ENCODE measurements at places on chromosomes 4 and X. TPM values are rescaled to one million over a fixed set of nuclear protein-coding genes. Genes with fewer than 3 reads are reported as not detected.

Gene FGF5
- total RNA-seq = not detected

Gene P2RY4
- not detected for total RNA-seq

Gene PAGE2
- not detected for total RNA-seq

Gene RBM46
- not detected for total RNA-seq

Gene ARR3
- not detected for total RNA-seq

Gene GABRA4
- not detected for total RNA-seq

Gene GPRASP1
- total RNA-seq = 3.9 TPM

Gene SPANXD
- total RNA-seq = not detected

- DNase-seq = no peak
These were observed 170.2 kb downstream of the PACRGL start for GRCh38 chr4:20870436-20870835.

DNA sequence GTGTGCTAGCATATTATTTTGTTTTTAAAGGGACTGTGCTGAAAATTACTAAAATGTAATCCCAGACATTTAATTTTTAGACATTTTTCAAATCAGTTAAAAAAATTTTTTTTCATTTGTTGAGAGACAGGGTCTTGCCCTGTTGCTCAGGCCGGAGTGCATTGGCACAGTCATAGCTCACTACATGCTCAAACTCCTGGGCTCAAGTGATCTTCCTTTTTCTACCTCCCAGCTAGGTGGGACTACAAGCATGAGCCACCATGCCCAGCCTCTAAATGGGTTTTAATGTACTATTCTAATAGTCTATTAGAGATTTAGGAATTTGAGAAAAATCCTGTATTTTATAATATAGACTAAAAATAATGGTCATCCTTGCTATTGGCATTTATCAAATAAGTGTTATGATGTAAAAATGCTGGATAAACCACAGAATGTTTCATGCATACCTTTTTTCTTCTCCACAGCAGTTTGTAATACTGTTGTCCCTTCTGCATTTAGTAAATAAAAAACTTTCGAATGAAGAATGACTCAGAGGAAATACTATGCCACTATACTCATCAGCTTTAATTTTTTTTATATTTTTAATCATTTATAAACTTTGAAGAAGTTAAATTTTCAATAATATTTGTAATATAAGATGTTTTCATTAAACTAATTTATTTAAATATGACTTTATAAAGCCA, 29.9 kb downstream of the CPEB2 start:
- DNase-seq = no peak

DNA sequence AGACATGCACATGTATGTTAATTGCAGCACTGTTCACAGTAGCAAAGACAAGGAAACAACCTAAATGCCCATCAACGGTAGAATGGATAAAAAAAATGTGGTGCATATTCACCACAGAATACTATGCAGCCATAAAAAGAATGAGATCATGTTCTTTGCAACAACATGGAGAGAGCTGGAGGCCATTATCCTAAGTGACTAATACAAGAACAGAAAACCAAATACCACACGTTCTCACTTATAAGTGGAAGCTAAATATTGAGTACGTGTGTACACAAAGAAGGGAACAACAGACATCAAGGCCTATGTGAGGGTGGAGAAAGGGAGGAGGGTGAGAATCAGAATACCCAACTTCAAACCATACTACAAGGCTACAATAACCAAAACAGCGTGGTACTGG, 17.4 kb upstream of the LNX1 start:
- no peak for DNase-seq

GRCh38 chrX:139194571-139195280, 335.8 kb upstream of the F9 start:
- DNase-seq = no peak

DNA sequence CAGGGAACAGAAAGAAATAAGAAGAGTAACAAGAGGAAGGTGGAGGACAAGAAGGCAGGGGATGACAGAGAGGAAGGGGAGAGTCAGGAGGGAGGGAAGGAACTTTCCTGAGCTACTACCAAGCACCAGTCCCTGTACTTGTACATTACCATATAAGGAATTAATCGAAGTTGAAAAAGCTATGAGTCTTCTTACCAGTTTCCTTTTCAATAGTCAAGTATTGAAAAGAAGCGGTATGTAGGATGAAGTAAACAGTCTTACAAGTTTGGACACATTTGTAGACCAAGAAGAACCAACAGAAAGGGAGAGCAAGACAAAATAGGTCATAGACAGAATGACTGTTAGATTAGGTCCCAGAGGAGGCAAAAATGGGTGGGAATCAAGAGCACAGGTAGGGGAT, 629.7 kb upstream of the DIPK2B start:
- no peak for DNase-seq

- no peak for DNase-seq
These were observed 78.2 kb downstream of the IL21 start for GRCh38 chr4:122542411-122543236.

DNA sequence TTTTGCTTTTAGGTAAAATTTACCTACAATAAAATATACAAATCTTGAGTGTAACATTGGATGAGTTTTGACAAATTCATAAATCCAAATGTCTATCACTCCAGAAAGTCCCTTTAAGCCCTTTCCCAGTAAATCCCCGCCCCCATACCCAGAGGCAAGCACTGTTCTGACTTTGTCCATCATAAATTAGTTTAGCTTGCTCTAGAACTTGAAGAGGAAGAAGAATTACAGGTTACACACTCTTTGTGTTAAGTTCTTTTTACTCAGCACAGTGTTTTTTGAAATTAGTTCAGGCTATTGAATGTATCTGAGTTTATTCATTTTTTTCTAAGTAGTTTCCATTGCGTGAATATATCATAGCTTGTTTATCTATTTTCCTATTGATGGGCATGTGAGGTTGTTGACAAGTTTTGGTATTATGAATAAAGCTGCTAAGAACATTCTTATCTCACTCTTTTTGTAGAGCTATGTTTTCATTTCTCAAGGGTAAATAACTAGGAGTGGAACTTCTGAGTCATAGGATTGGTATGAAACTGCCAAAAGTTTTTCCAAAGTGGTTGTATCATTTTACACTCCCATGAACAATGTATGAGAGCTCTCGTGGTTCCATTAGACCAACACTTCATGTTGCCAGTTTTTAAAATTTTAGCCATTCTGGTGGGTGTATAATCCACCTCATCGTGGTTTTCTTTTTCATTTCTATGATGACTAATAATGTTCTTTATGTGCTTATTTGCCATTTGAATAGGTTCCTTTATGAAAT, 22.4 kb upstream of the HPSE start:
- DNase-seq = peak; percentile 23

- DNase-seq = no peak
These were observed 549.5 kb upstream of the CPEB2 start for GRCh38 chr4:14452764-14453163.

DNA sequence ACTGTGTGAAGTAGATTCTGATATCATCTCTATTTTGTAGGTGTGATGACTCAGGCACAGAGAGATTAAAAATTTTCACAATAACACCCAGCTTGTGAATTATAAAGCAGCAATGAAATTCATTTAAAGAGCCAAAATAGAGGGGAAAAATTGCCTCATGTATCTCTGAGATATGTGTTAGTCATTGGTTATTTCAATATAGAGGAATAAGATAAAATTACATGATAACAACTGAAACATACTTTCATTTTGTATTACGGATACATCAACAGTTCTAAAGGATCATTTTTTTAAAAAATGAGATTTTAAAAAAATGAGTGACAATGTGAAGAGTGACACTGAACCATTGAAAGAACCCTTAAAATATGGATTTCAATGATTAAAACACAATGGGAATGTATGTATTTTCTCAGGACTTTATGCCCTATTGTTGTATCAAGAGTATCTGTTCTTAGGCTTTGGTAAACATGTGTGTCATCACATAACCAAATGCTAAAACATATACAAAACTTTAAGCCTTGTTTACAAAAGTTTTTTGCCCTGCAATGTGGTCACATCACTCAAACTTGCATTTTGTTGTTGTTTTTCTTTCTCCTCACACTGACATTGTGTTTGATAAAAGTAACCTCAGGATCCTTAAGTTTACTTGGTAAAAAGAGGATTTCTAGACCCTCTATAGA, 221.3 kb downstream of the ANTXR2 start:
- DNase-seq = no peak

DNA sequence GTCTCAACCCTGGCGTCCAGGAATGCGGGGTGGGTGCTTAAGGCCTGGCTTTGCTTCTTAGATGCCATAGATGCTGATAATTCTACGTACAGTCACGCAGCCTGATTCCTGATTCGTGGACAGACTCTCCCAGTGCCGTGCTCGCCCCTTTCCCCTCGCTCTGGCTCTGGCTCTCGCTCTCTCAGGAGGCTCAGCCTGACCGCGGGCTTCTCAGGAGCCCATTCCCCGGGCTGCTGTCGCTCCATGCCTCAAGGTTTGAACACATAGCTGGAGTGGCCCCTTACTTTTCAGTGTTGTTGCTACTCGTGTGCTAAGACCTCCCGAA, 59.2 kb upstream of the ZC4H2 start:
- no peak for DNase-seq

DNA sequence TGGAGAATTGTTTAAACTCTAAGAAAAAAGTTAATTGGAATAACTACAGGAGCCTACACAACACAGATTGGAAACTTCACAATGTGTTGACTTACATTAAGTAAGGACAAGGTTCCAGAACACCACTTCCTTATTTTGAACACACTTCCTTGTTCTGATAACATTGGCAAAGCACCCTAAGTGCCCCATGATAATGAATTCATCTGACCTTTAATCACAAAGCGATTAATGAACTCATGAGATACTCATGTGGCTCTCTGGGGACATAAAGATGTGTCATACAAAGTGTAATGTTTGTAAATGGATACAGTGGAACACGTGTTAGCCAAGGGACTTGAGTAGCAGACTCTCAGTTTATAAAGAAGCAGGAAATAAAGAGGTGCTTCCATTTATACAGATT, 69.0 kb upstream of the ATOH1 start:
- DNase-seq = no peak

- no peak for DNase-seq
These were observed 1197.2 kb downstream of the PCDH7 start for GRCh38 chr4:31917334-31917733.

DNA sequence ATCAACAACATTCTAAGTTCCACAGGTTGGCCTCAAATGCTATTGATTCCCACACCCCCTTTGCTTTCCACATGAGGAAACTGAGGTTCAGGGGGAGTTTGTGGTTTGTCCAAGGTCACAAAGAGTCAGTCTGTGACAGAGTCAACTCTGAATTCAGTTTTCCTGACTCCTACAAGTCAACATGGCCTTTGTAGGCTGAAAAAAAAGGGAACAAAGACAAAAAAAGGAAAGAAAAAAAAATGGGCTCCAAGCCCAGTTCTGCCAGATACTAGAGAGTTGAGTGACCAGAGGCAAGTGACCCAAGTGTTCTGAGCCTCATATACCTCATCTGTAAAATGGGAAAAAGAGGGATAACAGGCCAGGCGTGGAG, 16.5 kb upstream of the PIM2 start:
- DNase-seq = no peak

DNA sequence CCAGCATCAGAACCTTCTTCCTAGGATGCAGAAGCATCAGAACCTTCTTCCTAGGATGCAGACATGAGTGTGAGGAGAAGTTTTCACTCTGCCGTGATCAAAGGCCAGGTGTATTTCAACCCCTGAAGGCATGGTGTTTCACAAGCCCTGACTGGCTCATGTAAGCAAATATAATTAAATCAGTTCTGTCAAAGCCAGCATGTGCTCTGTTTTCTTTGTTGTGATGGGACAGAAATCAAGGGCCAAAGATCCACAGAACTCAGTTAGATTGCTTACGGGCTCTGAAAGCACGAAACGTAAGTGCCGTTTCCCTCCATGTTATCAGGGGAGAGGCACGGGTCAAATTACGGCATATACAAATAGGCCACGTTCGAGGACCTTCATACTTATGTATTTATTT, 32.0 kb upstream of the CLDN24 start:
- no peak for DNase-seq

- DNase-seq = no peak
These were observed 50.1 kb downstream of the GPAT3 start for GRCh38 chr4:83585982-83586508.

GRCh38 chr4:88215351-88215750, 56.9 kb upstream of the ABCG2 start:
- no peak for DNase-seq
